Mesenchymal stem cell (in vitro differentiated cells and primary cell): ENCODE measurements at places on chromosomes 13 and 19.

DNA sequence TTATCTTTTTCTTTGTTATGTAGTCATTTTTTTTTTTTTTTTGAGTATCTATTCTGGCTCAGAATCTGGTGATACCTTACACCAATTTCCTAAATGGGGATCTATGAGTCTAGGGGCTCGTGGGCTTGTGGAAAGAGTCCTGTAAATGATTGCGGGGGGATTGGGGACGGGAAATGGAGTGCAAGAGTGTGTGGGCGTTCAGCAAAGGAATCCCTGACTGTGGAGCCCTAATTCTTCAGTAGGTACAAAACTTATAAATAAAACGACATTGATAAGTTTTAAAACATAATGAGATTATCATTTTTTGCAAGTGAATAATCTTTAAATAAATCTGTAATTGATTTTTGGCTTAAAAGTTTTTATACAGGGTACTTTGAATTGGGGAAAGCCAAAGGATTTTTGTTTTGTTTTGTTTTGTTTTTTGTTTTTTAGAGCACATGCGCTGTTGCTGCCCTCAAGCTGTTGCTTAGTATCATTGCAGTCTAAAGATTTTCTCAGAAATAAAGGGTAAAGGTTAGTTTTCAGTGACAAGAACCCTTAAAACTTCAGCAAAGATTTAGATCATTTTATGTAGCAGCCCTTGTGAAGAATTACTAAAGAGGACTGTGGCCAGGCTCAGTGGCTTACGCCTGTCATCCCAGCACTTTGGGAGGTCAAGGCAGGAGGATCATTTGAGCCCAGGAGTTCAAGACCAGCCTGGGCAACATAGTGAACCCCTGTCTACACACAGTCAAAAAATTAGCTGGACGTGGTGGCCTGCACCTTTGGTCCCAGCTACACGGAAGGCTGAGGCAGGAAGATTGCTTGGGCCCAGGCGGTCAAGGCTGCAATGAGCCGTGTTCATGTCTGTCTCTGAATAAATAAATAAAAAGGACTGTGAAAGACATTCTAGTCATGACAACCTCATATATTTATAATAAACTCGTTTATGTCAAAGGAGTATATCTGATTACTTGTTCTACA, 1.7 kb downstream of the ERCC5 start:
- peak; percentile 51 for DNase-seq

DNA sequence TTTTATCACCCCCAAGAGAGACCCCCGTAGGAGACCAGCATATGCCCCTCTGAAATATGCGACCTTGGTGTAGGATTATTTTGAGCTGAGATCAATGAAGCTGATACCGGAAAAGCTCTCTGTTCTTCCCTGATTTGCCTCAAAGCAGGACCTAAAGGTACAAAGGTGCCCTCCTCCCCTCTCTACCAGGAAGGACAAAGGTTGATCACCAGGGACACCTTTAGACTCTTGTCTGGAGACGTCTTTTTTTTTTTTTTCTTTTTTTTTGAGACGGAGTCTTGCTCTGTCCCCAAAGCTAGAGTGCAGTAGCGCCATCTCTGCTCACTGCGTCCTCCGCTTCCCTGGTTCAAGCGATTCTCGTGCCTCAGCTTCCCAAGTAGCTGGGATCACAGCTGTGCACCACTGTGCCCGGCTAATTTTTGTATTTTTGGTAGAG, 792 bp upstream of the PEX11G start:
- no peak for DNase-seq

DNA sequence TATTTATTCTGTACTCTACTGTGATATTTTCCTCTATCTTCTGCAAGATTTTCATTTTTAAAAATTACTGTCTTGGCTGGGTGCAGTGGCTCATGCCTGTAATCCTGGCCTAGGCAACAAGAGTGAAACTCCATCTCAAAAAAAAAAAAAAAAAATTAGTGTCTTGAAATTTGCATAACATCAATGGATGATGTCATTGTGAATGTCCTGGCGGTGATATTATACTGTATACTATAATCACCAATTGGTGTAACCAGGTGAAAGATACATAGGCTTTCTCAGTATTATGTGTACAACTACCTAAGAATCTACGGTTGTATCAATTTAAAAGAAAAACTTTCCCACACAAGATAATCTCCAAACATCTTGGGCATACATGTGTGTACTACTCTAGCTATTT, 15.2 kb downstream of the ZNF331 start:
- no peak for DNase-seq

- no peak for DNase-seq
Measured at GRCh38 chr13:33865945-33866344, 48.0 kb downstream of the RFC3 start.

GRCh38 chr13:47831265-47831664, 169.8 kb downstream of the SUCLA2 start:
- peak; percentile 57 for DNase-seq

DNA sequence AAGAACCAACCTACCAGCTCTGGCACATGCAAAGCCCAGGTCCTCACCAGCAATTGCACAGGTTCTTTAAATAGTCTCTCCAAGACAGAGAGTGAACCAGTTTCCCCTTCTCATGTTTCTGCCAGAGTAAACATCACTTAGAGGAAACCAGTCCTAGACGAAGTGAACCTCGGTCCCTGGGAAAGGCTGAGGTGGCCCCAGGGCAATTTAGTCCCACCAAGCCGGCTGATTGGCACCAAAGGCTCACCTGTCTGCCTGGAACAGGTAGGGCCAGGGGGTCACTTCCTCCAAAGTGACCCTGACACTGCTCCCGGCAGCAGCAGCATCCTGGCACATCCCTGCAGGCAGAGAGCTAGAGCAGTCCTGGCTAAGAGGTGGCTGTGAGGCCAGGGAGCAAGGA, 122.9 kb upstream of the ZNF507 start:
- DNase-seq = no peak

- no peak for DNase-seq
Measured at GRCh38 chr13:63901630-63902029, 2486.0 kb upstream of the PCDH20 start.

DNA sequence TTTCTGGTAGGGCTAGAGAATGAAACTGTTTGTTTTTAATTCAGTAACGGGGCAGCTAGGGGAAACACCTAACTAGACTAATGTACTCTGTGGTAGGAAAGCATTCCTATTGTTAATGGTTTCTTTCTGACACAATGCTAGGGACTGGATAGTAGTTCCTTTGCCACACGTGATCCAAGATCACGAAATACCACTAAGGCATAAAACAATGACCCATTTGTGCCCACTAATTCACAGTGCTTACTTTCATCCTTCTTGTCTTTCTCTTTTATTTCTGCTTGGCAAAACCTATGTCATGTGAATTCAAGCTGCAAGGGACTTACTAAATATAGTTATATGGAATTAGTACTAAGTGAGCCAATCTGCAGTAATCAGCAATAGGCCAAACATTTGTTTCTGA, 834.1 kb upstream of the SLITRK6 start:
- no peak for DNase-seq

DNA sequence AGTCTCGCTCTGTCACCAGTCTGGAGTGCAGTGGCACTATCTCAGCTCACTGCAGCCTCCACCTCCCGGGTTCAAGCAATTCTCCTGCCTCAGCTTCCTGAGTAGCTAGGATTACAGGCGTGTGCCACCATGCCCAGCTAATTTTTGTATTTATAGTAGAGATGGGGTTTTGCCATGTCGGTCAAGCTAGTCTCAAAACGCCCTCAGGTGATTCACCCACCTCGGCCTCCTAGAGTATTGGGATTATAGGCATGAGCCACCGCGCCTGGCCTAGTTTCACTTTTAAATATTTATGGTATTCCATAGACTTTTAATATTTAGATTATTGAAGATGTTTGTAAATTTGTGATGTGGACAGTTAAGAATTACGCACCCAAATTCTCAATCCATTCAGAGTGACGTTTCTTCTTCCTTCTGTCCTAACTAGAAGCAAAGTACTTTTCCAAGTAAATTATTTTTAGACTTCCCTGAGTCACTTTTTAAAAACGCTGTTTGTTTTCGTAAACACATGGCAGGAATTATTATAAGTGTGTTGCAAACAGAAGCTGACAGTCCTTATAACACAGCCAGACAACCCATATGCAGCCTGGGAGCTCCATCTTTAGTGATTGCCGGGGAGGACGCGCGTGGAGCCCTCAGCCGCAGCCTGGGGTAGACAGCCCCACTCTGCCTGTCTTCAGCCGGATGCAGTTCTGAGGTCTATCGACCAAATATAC, 131.7 kb downstream of the ATP11A start:
- DNase-seq = peak; percentile 43

DNA sequence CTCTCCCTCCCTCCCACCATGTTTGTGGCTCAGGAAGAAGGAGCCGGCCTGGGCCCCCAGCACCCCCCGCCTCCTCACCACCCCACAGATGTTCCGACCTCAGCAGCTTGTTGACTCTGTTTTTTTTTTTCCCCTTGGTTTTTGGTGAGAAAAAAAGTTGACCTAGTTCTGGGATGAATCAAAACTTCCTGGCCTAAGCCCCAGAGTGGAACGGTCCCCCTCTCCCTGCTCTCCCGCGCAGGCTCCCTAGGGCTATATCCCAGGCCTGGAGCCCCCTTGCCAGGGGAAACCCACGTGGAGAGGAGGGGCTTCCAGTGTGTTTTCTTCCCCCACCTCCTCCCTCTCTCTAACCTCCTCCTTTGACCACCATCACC, 4.0 kb downstream of the COL5A3 start:
- peak; percentile 33 for DNase-seq

GRCh38 chr19:35049456-35049855, 7.9 kb downstream of the HPN start:
- no peak for DNase-seq

- DNase-seq = peak; percentile 74
Measured at GRCh38 chr13:42272115-42272803, at the start of gene AKAP11. Gene AKAP11 (plus strand): TSS chr13:42272152. CDS start chr13:42286349, 14,197 bp downstream.

DNA sequence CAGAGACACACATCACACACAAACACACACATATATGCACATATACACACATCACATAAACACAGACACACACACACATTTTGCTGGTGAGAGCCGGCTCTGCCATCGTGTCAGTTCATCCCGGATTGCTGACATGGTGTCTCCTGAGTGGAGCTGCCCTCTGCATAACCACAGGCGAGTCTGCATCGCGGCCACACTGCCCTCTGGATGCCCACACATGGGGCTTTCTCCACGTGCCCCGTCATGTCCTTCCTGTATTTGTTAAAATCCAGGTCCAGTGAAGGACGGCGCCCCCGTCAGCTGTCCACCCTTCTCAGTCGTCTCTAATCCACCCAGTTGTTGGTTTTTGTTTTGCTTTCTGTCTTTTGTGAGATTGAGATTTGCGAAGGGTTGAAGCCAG, 52.6 kb upstream of the F7 start:
- DNase-seq = no peak

DNA sequence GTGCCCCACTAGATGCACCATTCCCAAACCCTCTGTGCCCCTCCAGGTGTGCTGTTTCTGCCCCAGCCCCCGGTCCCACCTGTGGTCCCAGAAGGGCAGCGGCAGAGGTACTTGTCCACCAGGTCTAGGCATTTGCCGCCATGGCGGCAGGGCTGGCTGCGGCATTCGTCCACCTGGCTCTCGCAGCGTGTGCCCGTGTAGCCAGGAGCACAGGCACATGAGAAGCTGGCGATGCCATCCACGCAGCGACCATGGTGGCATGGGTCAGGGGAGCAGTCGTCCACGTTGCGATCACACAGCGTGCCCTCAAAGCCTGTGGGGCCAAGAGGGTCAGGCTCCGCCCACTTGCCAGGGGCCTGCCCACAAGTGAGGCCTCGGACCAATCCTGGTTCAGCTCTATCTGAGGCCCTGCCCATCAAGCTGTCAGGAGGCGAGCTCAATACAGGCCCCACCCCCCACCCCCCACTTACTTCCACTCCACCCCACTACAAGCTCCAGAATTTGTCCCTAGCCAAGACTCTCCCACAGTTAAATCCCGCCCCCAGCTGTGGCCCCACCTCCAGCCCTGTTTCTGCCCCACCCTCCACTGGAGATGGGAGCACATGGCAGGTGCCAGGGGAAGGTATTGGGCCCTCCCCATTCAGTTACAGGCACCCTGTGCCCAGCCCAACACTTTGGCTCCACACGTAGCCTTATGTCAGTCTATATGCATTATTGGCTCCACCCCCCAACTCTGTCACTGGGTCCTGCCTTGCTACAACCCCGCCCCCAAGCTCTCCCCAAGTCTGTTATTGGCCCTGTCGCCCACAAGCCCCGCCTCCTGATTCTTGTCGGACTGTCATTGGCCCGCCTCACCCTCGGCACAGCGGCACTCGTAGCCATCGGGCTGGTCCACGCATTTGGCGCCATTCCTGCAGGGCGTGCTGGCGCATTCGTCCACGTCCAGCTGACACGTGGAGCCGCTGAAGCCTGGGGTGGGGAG, 13.5 kb downstream of the NOTCH3 start:
- no peak for DNase-seq

DNA sequence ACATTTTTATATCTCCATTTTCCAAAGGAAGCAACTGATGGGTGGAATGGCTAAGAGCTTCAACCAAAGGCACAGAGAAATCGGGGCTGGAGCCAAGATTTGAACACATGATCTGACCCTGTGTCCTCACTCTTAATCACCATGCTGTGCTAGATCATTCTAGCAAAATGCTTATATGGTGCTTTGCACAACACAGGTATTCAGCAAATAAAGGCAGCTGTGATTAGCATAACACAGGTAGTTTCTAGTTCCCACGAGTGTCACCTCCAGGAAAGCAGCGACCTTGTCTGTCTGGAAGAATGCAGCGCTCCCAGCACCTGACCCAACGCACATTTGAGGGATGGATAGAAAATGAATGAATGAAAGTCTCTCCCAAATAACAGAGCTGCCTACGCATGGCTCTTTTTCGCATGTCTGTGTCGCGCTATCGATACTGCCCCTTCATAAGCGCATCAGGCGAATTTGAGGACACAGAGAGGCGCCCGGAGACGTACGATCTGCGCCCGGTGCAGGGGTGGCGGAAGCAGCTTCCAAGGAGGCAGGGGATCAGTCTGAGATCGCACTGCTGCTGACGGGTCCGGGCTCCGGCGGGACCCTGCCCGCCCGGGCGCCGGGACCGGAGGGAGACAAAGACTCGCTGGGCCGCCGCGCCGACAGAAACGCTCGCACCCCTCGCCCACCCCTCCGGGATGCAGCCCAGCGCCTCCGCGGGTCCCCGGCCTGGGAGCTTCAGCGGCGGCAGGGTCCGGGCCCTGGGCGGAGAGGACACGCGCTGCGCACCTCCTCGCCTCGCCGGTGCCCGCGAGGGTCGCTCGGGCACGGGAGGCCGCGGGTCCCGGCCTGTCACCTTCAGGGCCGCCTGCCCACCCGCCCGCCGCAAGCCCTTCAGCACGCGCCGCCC, 609 bp downstream of the EPS15L1 start:
- DNase-seq = peak; percentile 49

GRCh38 chr19:33622505-33622808, 704 bp downstream of the CHST8 start:
- no peak for DNase-seq

DNA sequence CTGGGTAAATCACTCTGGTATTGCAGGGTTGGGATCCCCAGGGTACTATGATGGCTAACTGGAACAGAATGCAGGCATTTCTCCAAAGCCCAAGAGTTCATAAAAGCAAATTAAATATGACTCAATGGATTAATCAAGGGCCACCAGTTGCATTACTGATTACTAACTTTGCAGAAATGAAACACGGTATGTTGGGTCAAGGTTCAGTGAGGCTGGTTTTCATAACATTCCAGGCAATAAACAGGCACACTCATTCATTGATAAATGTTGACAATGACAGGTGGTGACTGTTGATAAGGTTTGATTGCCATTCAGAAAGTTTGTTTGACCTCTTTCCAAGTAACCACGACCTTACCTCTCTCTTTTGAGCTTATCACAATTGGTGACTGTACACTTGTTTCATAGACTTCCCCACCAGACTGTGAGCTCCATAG, 506 bp upstream of the AP1M1 start:
- DNase-seq = peak; percentile 58

GRCh38 chr13:50213526-50213925, 198.3 kb downstream of the KCNRG start:
- no peak for DNase-seq

- peak; percentile 80 for DNase-seq
Measured at GRCh38 chr19:2385053-2385721, 25.1 kb downstream of the TMPRSS9 start.
